ENCODE measurements at places on chromosomes 7 and 10.

DNA sequence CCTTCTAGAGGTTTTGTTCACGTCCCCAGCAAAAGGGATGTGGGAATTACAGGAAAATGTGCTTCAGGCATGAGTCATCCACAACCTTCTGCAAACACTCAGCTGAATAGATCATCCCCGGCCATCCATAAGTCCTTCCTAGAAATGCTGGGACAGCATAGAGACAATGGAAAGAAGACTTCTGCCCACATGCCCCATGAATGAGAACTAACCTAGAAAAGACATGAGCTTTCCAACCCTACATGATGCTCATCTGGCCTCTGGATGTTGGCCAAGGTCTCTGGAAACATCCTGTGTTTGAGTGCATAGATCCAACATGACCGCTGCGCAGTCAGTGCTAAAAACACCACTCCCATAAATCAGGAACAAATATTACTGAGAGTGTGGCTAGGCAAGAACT lies 277.5 kb downstream of the PLXNA4 start:
- no peak for DNase-seq

GRCh38 chr10:79984851-79985250 lies 35.9 kb upstream of the SFTPD start:
- DNase-seq = no peak

- no peak for DNase-seq
Measured at GRCh38 chr10:122162671-122163173, 108.4 kb upstream of the BTBD16 start.

GRCh38 chr7:77825131-77825530 lies 26.6 kb downstream of the PHTF2 start:
- no peak for DNase-seq

DNA sequence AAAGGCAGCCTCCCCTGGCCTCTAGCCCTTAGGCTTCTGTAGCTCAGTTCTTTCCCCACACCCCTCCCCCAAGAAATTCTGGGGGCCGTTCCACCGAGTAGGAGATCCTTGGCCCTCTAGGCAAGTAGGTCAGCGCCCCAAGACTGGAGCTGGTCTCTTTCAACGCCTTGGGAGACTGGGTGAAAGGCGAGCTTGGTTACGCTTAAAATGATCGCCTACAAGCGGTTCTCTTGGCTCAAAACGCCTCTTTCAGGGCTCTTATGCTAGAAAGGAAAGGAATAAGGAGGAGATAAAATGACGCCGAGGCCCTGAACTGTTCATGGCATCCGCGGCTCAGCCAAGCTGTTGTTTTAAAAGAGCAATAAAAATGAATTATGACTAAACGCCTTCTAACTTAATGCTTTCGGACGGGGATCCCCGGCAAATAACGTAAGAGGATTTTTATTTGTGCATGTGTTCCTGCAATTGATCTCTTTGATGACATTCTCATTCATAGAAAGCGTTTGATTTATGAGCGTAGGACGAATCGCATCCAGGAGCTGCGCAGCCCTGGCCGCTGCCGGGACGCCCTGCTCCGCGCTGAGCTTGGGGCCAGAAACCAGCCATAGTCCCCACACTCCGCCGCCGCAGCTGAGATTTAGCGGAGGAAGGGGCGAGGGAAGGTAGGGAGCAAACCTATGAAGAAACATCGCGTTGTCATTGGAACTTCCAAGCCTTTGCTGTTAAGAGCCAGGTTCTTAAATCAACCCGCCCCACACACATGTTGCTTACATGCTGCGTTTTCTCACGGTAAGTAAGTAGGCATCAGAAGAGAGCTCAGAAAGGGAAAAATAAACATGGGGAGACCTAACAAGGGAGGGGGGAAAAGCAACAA lies 3.0 kb upstream of the HOXA1 start:
- no peak for DNase-seq

DNA sequence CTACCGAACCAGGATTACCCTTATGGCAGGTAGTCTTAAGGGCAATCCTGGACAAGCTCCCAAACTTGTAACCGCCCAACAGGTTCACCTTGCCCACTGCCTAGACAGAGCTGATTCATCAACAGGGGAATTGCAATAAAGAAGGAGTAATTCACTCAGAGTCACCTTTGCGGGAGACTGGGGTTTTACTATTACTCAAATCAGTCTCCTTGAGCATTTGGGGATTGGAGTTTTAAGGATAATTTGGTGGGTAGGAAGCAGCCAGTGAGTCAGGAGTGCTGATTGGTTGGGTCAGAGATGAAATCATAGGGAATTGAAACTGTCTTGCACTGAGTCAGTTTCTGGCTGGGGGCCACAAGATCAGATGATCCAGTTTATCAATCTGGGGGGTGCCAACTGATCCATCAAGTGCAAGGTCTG lies 25.3 kb downstream of the HK1 start:
- no peak for DNase-seq

DNA sequence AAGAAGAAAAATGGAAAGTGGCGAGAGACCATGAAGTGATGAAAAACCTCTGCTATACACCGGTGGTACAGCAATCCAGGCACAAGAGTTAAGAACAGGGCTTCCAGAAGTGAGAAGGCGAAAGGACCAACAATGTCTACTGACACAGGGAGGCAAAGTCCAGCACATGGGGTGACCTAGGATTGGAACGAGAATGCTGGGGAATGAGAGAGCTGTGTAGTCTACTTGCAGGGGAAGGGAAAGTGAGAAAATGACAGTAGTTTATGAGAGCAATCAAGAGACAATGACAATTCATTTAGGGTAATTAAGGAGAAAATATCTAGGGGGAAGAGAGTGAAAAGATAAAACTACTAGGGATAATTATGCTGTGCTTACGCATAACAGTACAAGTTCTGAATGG lies 169.2 kb downstream of the SLC25A13 start:
- no peak for DNase-seq

GRCh38 chr7:47763063-47763974 lies 181.4 kb upstream of the TNS3 start:
- DNase-seq = peak; percentile 82

Measured in GM04504 (cell line).